ENCODE measurements at places on chromosomes 16 and 17.

DNA sequence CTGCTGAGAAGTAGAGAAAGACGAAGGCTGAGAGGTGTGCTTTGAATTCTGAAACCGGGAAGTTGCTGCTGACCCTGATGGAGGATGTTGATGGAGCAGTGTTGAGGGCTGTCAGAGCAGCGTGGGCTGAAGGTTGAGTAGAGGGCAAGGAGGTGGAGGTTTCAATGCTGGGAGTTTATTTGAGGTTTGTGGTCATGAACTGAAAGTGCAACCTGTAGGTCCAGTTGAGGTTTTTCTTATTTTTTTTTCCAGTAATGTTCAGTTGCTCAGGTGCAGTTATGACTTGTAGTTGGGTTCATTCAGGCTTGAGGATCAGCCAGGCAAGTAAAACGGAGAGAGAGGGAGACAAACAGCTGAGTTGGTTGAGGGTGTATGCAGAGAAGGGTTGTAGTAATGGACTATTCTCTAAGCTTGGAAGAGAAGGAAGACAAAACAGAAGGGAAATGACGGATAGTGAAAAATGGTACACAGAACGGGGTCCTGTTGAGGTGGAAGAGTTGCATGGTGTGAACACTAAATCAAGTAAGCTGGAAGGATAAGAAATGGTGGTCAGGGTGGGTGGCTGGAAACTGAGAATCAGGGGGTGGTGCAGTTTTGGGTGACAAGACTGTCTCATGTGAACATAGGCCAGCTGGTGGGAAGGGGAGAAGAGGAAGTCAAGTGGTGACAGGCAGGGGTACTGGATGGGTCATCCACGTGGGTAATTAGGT lies 8.7 kb upstream of the UBE2G1 start:
- no peak for DNase-seq

DNA sequence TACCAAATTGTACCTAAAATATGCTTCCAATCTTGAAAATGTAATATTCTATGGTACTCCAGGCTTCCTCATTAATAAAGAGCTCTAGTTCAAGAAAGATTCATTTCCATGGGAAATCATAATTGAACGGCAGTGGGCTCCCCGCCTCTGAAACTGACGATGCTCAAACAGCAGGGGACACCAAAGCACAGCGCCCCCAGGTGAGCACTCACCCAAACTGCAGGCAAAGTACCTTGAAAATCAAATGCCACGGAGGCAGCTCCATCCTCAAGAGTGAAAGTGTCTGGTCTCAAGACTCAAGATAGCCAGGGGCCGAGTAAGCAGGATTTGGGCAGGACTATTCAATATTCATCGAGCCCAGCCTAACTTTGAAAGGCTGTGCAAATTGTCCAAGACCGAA lies 217.4 kb upstream of the TNRC6C start:
- no peak for DNase-seq

DNA sequence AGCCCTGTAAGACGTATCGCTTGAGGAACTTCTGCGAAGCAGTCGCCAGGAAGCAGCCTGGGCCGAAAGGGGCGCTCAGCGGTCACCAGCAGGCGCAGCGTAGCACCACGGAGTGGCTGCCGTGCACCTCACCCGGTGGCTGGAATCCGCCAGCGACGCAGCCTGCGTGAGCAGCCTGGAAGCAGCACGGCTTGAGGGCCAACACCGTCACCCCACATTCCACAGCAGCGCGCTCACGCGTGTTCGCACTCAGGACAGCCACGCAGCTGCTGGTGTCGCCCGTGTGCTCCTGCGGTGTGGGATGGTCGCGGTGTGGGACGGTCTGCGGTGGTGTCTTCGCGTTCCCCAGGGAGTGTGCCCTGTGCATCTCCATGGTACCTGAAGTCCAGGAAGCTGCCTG lies 9.6 kb downstream of the UBE2I start:
- DNase-seq: no peak

- no peak for DNase-seq
Measured at GRCh38 chr17:37062021-37062420, 113.3 kb downstream of the AATF start.

- no peak for DNase-seq
Measured at GRCh38 chr17:21066394-21066793, 23.6 kb upstream of the USP22 start.

DNA sequence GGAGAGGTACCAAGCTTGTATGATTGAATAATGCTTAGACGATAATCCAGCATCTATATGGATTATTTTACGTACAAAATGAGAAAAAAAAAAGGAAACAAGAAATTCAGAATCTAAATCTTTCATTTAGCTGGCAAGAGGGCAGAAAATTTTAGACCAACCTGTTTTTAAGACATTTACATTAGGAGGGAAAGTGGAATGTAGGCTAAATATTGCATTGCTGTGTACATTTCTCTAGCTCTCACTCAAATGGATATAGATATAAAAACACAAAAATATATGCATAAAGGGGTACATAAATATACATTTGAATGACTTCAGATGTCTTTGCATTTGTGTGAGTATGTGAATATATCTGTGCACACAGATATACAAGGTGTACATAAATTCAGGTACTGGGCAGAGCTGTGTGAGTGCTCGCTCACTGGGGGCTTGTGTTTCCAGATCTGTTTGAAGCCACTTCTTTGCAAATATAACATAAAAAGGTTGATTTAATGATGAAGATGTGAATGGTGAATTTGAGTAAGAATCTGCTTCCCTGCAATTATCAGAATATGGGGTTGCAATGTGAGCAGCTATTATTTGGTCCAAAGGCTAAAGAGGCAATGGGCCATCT lies 14.2 kb upstream of the ZFHX3 start:
- DNase-seq: no peak

DNA sequence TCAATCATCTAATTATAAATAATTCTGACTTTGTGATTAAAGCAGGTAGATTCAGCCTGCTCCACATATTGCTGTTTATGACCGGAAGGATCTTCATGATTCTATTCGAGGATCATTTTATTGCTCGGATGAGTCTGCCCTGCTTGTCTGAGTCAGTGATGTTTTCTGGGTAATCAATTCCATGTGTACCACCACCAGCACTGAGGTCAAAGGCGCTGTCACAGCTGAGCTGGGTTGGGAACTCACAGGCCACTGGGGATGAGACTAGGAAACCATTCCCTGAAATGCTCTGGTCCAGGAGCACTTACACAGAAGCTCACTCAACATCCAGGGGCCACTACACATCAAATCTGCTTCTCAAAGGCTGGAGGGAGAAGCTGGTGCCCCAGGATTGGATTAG lies 30.4 kb upstream of the ERN1 start:
- no peak for DNase-seq

- no peak for DNase-seq
Measured at GRCh38 chr16:1929105-1929504, 10.9 kb upstream of the HS3ST6 start.

DNA sequence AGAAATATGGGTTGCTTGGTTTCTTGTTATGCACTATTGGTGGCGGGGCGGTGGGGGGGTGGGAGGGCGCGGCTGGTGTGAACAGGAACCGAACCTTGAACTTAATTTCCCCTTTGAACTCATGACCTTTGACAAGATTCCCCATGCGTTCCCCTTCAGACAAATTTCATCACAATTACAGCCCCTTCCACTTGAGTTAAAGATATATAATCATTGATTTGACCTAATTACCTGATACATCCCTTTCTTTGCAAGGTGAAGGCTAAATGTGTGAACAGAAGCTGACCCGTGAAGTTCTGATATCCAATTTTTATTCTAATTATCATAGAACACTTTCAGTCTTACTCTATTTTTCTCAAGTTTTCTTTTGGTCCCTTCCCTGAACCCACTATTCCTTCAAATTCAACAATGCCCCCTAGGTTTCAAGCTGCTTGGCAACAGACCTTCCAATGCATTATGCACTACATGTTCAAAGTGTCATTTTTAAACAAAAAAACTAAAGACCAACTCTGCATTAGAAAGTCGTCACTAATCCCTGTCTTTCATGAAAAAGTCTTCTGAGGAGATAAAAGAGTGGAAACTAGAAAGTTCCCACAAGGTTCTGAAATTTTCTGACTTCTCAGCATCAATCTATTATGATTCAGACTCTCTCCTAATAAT lies 116.8 kb downstream of the SKAP1 start:
- no peak for DNase-seq

DNA sequence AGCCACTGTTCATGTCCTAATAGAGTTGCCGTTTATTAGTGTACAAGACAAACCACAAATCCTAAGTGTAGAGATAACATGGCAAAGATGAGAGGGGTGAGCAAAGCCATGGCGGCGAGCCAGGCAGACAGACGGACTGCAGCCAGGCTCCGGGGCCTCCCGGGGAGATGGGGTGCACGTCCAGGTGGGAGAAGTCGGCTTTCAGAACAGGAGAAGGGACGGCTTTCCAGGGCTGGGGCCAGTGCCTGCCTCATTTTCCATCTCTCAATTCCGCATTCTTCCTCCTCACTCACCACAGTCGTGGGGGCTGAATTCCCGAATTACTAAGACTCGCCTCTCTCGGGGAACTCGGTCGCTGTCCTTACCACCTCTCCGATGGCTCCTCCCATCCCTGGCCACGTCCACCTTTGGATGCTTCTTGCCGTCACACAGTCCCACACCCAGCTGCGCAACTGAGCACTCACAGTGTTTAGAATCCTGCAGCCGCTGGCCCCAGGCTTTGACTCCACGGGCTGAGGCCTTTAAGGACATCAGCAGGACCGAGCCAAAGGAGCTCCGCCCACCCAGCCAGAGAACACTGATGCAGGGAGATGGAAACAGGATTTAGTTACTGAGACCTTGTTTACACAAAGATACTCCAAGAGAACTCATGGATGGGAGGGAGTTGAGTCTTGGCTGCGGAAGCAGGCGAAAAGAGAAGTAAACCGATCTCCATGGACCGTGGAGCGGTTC lies 59.7 kb downstream of the RNF112 start:
- DNase-seq: no peak

- no peak for DNase-seq
Measured at GRCh38 chr16:66918803-66919568, at the start of gene CDH16. CDH16 (minus strand) TSS chr16:66918885; CDS start chr16:66918065, 820 bp downstream.

GRCh38 chr16:77169650-77170236 lies 21.2 kb upstream of the MON1B start:
- no peak for DNase-seq

DNA sequence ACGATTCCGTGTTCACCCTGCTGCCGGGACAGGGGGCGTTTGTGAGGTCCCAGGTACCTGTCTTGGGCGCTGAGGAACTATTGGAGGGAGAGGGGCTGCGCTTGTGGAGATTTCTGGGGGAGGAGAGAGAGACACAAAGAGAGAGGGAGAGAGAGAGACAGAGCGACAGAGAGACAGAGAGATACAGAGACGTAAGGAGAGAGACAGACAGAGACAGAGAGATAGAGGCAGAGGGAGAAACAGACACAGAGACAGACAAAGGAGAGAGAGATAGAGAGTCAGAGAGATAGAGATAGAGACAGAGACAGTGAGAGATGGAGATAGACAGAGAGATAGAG lies 24.5 kb upstream of the ITGAX start:
- no peak for DNase-seq

GRCh38 chr16:58507195-58507962 lies 7.4 kb downstream of the NDRG4 start:
- no peak for DNase-seq

GRCh38 chr17:55735731-55736405 lies 13.2 kb upstream of the TMEM100 start:
- DNase-seq: no peak

GRCh38 chr16:86321491-86321890 lies 188.8 kb upstream of the FOXF1 start:
- no peak for DNase-seq
